ENCODE measurements at places on chromosomes 16 and 17.

DNA sequence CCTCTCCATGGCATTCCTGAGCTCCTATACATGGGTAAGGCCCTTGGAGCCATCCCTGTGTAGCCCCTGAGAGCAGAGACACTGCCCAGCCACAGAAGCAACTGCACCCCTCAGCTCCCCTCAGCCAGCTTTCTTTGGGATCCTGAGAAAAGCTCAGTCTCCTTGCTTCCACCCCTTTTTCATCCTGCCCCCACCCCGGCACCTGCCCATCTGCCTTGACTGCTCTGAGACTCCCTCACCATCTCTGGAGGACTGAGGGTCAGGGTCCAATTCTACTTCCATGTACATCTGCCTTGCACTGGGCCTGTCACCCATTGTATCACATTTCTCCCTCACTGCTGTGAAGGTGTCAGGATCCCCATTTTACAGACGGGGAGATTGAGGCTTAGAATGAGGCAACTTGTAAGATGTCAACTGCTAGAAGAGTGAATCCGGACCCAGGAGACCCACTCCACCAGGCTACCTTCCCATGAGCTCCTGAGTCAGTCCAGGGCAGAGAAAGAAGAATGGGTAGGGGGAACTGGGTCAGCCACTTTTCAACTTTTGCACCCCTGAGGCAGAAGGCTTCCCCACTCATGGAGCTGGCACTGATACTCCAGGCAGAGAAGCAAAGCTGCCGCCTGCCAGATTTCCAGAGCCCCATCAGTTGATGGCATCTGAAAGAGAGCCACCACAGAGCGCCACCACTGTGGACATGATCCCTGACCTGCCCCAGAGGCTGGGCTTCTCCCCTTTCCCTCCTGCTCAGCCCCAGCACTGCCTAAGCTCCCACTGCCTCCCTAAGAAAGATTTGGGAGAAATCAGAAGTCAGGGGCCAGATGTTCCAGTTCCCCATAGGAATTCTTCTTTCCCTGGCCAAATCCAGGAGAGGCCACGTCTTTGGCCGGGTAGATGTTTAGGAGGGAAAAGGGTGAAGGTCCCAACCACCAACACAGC, 135.4 kb downstream of the TMEM132E start:
- DNase-seq = no peak

- no peak for DNase-seq
Measured at GRCh38 chr16:68768175-68768574, 31.1 kb downstream of the CDH1 start.

- DNase-seq = peak; percentile 38
Measured at GRCh38 chr17:43171586-43172487, 823 bp downstream of the NBR1 start.

GRCh38 chr17:51374209-51374608, 113.9 kb downstream of the UTP18 start:
- no peak for DNase-seq

GRCh38 chr17:80248001-80248893, 12.4 kb upstream of the RNF213 start:
- DNase-seq = no peak

Data from midbrain (tissue), 1 donor.